Activated naive CD4-positive, alpha-beta T cell treated with anti-CD3 and anti-CD28 coated beads, Interleukin-2, amount 10 ng/mL, durations not matched to agents 7 days and 5 days (primary cell): ENCODE measurements at places on chromosomes 6 and 20.

GRCh38 chr6:170040906-170041305 lies 250.0 kb downstream of the DLL1 start:
- DNase-seq: no peak

DNA sequence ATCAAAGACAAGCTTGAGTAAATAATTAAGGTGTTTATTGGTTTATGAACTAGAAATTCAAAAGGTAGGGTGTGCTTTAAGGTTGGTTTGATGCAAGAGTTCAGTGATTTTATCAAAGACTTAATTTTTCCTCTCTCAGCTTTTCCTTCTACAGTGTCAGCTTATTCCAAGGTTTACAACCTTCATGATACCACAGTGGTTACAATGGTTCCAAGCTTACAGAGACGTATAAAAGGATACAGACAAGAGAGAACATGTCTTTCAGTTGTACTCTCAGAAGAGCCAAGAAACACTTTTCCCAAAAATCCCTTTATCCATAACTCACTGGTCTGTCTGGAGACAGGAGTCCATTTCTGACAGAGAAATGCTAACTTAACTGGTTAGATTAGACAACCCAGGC lies 93.5 kb upstream of the LOC128125822 start:
- DNase-seq: no peak

DNA sequence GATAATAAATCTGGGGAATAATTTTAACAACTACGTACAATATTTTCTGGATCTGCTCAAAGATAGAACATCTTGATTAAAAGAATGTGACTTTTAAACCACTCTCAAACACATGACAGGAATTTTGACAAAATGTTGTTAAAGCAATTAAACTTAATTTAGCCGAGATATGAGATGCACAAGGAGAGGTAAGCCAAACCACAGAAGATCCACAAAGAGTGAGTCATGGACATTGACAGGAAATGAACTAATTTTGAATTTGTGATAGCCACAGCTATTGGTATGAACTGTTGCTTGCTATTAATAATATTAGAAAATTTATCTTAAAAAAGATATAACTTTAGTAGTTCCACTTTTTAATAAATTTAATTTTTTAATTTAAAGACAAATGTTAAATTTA lies 27.8 kb upstream of the VGLL2 start:
- no peak for DNase-seq

GRCh38 chr6:89978749-89979145 lies 84.5 kb downstream of the GJA10 start:
- DNase-seq: no peak

GRCh38 chr6:145647602-145648001 lies 87.7 kb downstream of the EPM2A start:
- DNase-seq: no peak
